ENCODE measurements at places on chromosomes 3 and 15. TPM values are rescaled to one million over a fixed set of nuclear protein-coding genes. Genes with fewer than 3 reads are reported as not detected.
A peak's percentile ranks its signal among the peaks of the same experiment; 100 is the strongest.

DNA sequence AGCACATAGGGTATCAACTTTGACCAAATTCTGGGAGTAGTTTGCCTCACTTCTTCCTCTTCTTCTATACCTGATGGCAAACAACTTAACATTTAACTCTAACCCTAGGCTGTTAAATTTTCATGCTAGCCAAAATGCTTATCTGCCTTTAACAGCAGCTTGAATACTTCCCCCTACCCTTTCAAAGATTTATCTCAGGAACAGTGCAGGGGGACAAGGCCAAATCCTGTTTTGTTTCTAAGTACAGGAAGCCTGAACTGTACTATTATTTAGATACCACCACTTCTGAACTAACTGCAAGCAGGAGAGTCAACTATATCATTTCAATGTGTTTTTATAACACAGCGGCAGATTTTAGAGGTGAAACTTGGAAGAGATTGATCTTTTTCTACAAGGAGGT is 104.0 kb upstream of the CNTN6 start:
- H3K27me3 ChIP-seq = no peaks in the 10 kb centered on the region
- no peaks in the 10 kb centered on the region for H3K36me3 ChIP-seq
- no peaks in the 10 kb centered on the region for H3K4me1 ChIP-seq
- H3K4me3 ChIP-seq = no peak overlapping the region
- DNase-seq = no peak

DNA sequence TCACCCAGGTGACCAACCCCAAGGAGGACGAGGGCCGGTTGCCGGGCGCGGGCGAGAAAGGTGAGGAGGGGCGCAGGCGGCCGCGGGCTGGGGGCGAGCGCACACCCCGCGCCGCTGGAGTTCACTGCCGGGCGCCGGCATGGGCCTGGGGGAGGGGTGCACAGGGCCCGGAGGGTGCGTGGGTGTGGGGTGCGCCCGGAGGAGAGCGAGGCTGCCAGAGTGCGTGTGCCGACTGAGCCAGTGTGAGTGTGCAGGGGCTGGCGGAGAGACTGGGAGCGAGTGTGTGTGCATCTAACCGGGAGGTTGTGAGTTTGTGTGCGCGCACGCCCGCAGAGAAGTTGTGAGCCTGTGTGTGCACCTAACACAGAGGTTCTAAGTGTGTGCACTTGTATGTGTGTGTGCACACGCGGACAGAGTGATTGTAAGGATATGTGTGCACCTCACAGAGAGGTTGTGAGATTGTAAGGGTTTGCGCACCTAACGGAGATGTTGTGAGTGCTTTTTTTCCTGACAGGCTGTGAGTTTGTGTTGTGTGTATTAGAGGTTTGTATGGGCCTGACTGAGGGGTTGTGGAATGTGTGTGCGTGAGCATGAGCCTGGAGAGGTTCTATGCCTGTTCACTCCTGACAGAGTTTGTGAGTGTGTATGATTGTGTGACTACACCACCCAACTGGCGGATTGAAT is 681 bp downstream of the CTDSPL start:
- no peaks in the 10 kb centered on the region for H3K27me3 ChIP-seq
- peak overlapping the region; percentile 92 for H3K4me3 ChIP-seq
- peaks cover 42% of the 10 kb centered on the region for H3K4me1 ChIP-seq

DNA sequence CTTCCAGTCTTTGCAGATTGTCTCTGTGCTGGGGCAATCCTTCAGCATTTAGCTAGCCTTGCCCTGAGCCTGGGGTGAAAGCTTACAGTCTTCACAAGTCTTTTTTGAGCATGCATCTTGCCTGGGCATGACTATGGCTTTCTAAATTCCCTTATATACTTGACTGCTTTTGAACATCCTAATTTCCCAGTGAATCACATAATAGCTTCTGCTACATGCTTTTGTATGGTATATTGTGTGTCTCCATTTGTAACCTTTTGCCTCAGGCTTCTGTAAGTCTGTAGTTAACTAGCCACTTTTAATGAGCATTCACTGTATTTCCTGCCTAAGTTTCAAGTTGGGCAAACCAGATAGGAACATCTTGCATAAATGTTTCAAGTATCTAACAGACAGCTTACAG is 76.8 kb downstream of the CHCHD4 start:
- H3K4me3 ChIP-seq = no peak overlapping the region
- H3K27me3 ChIP-seq = no peaks in the 10 kb centered on the region
- H3K27ac ChIP-seq = no peak overlapping the region

DNA sequence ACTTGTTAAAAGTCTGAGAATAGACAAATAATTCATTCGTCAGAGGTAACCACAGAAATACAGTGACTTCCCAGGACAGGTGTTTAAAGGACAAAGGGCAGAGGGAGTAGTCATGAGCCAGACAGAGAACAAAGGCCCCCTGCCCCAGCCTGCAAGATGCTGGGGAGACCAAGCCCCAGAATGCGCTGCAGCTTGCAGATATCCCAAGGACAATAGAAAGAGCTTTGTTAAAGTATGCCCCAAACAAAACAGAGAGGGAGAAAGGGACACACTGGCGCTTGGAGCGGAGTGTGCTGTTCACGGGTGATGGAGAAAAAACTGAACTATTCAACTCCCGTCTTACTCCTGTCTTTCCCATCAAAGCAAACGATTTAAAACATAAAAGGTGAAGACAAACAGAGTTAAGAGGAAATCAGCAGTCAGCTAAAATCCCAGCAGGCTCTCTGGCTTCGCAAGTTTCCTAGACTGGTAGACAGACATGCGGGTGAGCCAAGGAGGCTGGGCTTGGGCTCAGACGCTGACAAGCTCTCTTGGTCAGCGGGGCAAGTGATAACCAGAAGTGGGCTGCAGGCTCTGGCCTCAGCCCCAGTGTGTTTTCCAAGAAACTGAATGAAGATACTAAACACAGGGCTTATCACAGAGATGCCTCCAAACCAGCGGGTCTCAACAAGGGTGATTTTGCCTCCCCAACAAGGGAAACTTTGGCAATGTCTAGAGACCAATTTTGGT is 130.1 kb downstream of the UACA start:
- no peaks in the 10 kb centered on the region for H3K36me3 ChIP-seq
- H3K27me3 ChIP-seq = no peaks in the 10 kb centered on the region
- peak; percentile 57 for DNase-seq
- peak overlapping the region; percentile 80 for H3K27ac ChIP-seq

GRCh38 chr3:40407007-40407406 is 20.0 kb downstream of the ENTPD3 start:
- no peak for DNase-seq
- H3K27ac ChIP-seq = no peak overlapping the region
- H3K4me1 ChIP-seq = no peaks in the 10 kb centered on the region
- no peaks in the 10 kb centered on the region for H3K27me3 ChIP-seq

- H3K27ac ChIP-seq = no peak overlapping the region
- no peaks in the 10 kb centered on the region for H3K36me3 ChIP-seq
- H3K4me3 ChIP-seq = no peak overlapping the region
- H3K27me3 ChIP-seq = no peaks in the 10 kb centered on the region
These were observed 21.4 kb upstream of the ZBED2 start for GRCh38 chr3:111616417-111617105.

DNA sequence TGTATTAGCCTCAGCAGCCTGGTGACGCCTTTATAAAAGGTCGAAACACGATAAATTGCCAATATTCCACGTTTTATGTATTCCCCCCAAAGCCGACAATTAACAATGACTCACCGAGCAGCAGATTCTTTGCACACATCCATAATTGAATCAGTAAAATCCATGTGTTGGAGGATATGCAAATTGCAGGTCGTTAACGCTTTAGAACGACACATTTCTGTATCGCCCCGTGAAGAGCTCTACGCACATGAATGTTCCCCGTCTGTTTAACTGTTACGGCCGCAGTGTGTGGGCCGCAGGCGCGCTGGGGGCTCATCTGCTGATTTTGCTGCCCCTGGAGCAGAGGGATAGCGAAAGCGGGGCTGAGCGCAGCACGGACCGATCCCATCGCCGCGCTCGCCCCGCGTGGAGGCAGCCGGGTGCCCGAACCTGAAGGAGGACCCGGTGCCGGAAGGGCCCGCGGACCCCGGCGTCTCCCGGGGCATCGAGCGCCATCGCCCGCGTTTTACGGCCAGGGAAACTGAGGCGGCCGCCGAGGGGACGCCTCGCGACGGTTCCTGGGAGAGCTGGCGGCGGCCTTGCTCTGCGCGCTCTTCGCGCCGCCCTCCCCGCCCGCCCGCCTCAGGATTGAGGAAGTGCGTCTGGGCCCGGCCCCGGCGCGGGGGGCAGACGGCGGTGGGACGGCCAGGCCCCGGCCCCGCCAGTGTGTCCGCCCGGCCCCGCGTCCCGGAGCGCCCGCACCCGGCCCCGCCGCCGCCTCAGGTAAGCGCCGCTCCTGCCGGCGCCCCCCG is at the start of gene LRRK1:
Gene LRRK1, plus strand, starts transcription at position 668 of the 791 bp plus-strand sequence. CDS start 5,276 bp downstream, outside the sequence.
- no peak within 1 kb of the TSS for H3K27ac ChIP-seq
- no peaks in the 10 kb centered on the region for H3K4me1 ChIP-seq
- peak within 1 kb of the TSS; percentile 83 for H3K4me3 ChIP-seq
- no peaks in the 10 kb centered on the region for H3K27me3 ChIP-seq
- H3K36me3 ChIP-seq = no peaks in the 10 kb centered on the region

GRCh38 chr3:15495461-15496340 is 25.8 kb downstream of the COLQ start:
- H3K4me1 ChIP-seq = no peaks in the 10 kb centered on the region
- no peak overlapping the region for H3K4me3 ChIP-seq
- no peaks in the 10 kb centered on the region for H3K27me3 ChIP-seq

DNA sequence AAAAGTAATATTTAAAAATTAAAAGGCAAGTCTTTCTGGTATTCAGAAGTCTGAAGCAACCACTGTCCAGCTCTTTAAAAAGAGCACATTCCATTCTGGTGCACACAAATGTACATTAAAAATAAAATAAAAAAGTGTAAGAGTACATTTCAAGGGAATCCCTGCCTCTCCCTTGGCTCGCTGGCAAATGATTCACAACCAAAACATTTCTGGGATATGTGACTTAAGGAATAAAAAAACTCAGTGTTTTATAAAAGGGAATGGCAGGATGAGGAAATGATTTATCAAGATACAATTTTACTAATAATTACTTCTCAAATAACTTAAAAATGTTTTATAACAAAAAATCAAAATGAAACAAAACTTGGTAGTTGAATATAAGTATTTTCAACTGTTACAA is 23.8 kb upstream of the ANXA2 start:
- H3K27ac ChIP-seq = no peak overlapping the region
- no peak for DNase-seq
- H3K4me1 ChIP-seq = peaks cover 20% of the 10 kb centered on the region
- no peaks in the 10 kb centered on the region for H3K27me3 ChIP-seq
- no peak overlapping the region for H3K4me3 ChIP-seq

DNA sequence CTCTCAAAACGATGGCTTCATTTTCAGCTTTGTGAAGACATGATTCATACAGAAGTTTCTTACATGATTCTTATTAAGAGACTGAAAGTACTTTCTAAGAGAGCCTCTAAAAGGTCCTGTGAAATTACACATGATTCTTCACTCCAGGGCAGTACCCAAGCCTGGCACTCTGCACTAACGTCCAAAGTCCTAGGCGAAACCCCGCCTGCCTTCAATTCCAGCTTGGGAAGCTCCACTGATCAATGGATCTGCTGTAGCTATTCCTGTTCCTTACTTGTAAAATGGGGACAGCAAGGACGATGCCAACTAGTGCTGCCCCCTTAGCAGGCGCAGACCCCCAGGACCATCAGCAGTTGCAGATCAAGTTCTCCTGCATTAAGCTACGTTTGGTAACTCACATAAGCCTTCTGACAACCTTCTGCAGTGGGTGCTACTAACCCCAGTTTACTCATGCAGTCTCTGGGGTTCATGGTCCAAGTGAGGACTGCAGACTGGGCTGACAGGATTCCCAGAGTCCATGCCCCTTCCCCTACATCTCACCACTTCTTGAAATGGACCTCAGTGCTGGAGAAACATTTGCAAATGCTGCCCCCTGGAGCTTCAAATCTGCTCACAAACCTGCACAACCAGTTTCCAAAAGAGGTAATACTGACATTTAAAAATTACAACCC is 10.6 kb downstream of the CHCHD4 start:
- peak; percentile 66 for DNase-seq
- H3K36me3 ChIP-seq = no peaks in the 10 kb centered on the region
- H3K4me3 ChIP-seq = no peak overlapping the region
- no peak overlapping the region for H3K27ac ChIP-seq
- peaks cover 8% of the 10 kb centered on the region for H3K4me1 ChIP-seq

GRCh38 chr15:73608475-73608874 is 24.7 kb downstream of the NPTN start:
- no peak overlapping the region for H3K4me3 ChIP-seq
- H3K36me3 ChIP-seq = no peaks in the 10 kb centered on the region
- H3K27me3 ChIP-seq = no peaks in the 10 kb centered on the region
- H3K27ac ChIP-seq = no peak overlapping the region

DNA sequence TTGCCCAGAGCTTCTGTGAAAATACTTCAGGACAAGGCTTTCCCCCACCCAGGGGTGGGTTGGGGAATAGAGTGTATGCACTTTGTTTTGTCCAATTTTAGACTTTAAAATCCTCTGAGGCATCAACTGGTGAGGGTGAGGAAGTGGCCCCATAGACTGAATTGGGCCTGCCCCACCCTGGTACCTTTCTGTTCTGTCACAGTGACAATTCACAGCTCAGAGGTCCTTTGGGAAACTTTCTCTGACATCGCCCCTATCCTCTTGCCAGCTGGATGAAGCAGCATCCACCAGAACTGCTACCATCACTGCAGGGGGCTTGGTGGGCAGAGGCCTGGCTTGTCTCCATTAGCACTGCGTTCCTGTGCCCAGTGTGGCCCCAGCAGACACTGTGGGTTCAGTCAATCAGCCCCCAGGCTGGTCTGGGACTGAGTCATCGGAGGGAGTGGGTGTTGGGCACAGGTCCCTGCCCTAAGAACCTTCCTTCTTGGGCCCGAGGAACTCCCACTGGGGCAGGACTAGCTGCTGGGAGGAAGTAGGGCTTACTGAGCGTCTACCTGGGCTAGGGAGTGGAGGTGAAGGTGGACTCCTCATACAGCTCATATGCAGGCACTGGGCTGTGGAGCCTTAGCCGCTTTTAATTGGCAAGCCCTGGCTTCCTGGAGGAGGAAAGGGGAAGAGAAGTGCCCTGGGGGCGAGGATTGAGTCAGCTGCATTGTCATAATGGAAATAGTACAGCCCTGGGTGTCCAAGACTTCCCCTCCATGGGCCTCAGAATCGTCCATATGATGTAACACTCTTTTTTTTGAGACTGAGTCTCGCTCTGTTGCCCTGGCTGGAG is 1.5 kb upstream of the PPM1M start:
- no peak overlapping the region for H3K27ac ChIP-seq
- no peaks in the 10 kb centered on the region for H3K27me3 ChIP-seq
- no peaks in the 10 kb centered on the region for H3K36me3 ChIP-seq
- peaks cover 16% of the 10 kb centered on the region for H3K4me1 ChIP-seq
- H3K4me3 ChIP-seq = no peak overlapping the region

DNA sequence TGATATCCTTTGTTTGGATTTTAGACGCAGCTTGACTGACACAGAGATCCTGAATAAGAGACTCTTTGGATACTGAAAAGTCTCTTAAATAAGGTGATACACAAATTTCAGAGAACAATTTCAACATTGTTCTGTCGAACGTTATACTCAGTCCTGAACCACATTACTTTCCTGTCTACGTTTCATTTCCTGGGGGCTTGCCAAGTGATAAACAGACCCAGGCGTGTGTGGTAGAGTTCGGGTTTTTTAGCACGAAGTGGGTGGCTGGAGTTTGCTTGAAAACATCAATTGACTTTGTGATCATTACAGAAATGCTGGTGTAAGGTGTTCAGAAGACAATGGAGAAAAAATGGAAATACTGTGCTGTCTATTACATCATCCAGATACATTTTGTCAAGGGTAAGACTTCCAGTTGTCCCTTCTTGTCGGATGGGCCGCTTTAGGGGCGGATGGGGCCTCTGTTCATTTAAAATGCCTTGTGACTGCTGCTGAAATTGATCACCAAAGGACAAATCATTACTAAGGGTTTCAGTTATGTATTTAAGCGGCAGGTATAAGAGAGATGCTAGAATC is at the start of gene CD96:
Gene CD96, plus strand, starts transcription at position 287 of the 573 bp plus-strand sequence. Its CDS starts 52 bp downstream, at position 339.
- peaks cover 19% of the 10 kb centered on the region for H3K4me1 ChIP-seq
- H3K27ac ChIP-seq = no peak within 1 kb of the TSS
- DNase-seq = no peak
- no peaks in the 10 kb centered on the region for H3K36me3 ChIP-seq
- H3K4me3 ChIP-seq = no peak within 1 kb of the TSS

ADCY5 gene
- total RNA-seq = 0.91 TPM

UROC1 gene
- not detected for total RNA-seq

CHRNB4 gene
- total RNA-seq = 1.3 TPM
